Stimulated activated CD4-positive, alpha-beta T cell treated with anti-CD3 and anti-CD28 coated beads, Interleukin-1b, Interleukin-23, amount 100 ng/mL, for 1 hour (primary cell): ENCODE measurements at places on chromosomes 4 and X.

- DNase-seq = no peak
These were observed 169.4 kb upstream of the TEX13C start for GRCh38 chrX:125150231-125150630.

DNA sequence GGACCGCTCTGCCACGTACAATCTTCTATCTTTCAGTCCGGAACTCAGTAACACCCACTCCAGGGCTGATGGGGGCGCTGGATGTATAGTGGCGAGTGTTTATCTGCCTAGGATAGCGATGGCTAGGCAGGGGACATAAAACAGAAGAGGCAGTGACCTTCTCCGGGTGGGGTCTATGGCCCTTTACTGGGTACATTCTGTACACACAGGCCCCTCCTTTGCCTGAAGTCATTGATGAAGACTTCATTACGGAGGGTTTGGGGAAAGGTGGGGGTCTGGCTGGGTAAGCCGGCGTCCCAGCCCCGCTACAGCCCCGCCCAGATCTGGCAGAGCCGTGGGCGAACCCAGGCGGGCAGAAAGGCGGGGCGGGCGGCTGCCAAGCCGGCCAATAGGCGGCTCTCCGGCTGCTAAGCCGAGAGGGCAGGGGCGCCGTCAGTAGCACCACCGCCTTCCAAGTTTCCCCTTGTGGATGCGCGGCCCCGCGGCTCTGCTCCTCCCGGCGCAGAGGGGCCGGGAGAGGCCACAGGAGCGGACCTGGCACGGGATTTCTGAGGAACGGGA lies at the start of gene CHST7:
CHST7 (plus strand) TSS at position 435 of the 561 bp plus-strand sequence. CDS start 167 bp downstream, outside the sequence.
- DNase-seq = no peak

GRCh38 chrX:38156838-38157237 lies 63.8 kb downstream of the SRPX start:
- DNase-seq = no peak

DNA sequence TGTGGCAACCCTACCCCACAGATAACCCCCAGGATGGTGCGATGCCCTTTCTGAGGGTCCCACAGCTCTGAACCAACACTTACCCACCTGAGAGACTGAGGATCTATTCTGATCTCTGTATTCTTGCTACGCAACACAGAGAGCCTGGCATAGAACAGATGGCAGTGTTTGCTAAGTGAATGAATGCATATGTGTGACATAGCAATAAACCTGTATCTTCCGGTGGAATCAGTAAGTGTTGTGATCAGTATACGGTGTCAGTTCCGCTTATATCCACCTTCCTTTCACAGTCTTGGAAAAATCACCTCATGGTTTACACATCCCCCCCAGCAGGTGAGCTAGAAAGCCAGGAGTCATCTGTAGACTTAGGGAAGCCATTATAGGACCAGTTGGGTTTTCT lies 5.9 kb upstream of the HSD17B10 start:
- DNase-seq = no peak

GRCh38 chrX:16838202-16839066 lies 31.7 kb downstream of the RBBP7 start:
- DNase-seq = no peak

GRCh38 chr4:124505211-124505610 lies 207.3 kb downstream of the ANKRD50 start:
- DNase-seq = no peak

DNA sequence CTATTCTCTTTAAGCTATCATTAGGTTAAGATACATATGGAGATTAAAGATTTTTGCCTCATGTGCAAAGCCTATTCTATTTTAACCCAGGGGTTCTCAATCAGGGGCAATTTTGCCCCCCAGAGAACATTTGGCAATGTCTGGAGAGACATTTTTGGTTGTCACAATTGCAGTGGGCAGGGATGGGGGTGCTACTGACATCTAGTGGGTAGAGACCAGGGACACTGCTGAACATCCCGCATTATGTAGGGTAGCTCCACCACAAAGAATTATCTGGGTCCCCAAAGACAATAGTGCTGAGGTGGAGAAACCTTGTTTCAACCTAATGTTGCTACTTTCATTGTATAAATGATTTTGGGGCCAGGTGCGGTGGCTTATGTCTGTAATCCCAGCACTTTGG lies 13.2 kb upstream of the CA5B start:
- DNase-seq = no peak

- DNase-seq = no peak
These were observed 18.1 kb downstream of the SOWAHB start for GRCh38 chr4:76879731-76880364.

DNA sequence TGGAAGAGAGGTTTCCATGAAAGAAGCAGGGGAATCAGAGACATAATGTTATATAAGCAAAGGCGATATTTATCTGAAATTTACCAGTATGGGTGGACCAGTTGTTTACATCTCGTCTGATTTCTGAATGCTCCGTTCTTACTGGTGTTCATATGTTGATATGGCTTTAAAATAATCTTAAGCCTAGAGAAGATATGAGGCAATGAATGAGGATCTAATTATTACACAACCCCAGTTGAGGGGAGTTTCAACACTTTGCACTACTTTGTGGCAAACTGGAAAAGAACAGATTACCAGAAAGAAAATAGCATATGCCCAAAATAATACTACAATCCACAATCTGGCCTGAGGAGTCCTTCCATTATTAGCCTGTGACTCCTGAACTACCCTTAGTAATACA lies 263.3 kb upstream of the MAGEB2 start:
- no peak for DNase-seq

GRCh38 chr4:126328914-126329313 lies 1014.2 kb downstream of the FAT4 start:
- DNase-seq = no peak

DNA sequence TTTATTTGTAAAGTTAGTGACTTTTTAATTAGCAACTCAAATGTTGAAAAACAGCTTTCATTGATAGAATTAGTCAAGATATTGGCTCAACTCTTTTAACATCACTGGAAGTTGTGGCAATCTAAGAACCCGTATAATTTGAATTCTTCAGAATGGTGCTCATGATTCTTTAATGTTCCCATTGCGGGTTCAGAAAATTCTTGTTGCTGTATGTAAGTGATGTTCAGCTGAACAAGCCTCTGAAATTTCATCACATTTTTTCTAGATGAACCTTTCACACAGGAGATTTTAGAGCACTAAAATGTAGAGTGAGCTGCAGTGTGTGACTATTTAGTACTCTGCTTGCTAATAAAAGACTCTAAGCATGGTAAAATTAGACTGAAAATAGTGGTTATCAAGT lies 1317.7 kb downstream of the FSTL5 start:
- DNase-seq = no peak

GRCh38 chrX:123450222-123450621 lies 266.1 kb downstream of the GRIA3 start:
- DNase-seq = no peak

DNA sequence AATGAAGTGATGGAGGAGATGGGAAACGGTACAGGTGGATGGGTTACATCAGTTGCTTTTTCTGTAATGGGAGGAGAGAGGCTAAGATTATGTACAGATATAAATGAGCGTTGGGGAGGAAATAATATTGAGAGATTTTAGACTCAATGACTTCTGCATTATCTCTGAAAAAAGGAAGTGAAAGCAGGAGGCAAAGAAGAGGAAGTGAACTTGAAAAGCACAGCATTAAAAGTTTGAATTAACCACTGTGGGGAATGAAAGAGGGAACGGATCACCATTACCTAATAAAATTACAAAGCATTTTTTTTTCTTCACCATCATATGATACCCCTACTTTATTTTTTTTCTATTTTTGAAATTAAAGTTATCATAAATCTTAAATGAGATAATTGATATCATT lies 1025.5 kb downstream of the RPA4 start:
- DNase-seq = no peak

DNA sequence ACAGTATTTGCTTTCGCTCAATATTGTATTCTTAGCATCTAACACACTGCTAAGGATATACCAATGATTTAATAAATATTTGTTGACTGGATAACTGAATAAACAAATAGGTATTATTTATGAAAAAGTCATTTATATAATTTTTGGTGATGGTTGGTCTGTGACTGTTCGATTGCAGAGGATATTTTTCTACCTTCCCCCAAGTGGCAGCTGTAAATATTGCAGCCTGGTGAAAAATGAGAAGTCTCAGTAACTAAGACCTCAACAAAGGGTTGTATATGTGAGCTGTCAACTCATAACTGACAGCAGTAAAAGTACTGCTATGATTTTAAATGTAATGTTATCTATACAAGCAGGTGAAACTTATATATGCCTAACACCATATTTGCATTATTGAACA lies 36.0 kb downstream of the HTR2C start:
- DNase-seq = no peak

GRCh38 chr4:36740796-36741310 lies 459.4 kb downstream of the DTHD1 start:
- no peak for DNase-seq

DNA sequence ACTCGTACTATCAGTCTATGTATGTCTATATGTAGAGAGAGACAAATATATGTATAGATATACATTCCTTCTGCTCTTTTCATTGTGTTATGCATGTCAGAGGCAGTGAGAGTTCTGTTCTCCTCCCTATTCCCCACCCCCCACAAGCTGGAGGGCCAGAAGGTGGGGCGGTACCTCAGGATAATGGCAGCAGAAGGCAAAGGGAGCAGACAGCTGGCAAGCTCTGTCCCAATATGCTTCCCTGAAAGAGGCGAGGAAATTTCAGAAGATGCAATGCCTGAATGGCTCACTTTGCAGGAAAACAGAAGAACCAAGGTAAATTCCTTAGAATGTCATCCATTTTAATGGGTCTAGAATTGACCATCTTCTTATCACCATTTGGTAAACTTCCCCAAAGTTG lies 114.4 kb downstream of the NAA11 start:
- DNase-seq = no peak

DNA sequence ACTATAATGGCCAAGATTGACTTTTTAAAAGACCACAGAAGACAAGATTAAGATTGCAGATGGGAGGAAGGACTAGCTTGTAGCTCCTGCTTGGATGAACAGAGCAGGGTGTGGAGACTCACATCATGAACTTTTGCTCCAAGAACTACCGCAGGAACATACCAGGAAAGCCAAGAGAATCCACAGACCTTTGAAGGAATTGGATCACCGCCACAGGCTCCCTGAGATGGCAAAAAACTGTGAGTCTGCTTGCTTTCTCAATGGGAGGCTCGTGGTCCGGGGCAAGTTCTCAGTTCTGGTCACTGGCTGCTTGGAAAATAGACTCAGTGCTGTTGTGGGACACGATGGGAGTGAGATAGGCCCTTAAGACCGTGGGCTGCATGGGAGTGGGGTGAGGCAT lies 276.6 kb downstream of the CCSER1 start:
- DNase-seq = no peak

GRCh38 chr4:53800741-53801140 lies 209.5 kb upstream of the LNX1 start:
- no peak for DNase-seq

- no peak for DNase-seq
These were observed 51.4 kb upstream of the HHIP start for GRCh38 chr4:144594471-144594986.

DNA sequence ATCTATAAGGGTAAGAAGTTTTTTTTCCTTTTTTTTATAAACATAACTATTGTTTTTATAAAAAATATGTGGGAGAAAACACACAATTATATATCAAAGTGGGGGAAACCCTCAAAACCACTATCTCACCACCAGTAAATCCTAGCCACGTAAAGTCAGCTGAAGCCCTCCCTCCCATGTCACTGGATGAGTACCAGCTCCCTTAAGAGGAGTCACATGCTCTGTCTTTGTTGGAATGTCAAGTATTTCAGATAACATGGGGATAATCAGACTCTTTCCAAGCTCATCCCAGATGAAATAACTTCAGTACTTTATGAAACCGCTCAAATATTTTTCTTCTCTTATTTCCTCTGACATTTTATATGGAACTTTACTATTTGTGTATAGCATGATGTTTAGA lies 2.4 kb downstream of the MYOZ2 start:
- no peak for DNase-seq

- DNase-seq = no peak
These were observed 202.6 kb downstream of the TMA16 start for GRCh38 chr4:163697121-163697520.

DNA sequence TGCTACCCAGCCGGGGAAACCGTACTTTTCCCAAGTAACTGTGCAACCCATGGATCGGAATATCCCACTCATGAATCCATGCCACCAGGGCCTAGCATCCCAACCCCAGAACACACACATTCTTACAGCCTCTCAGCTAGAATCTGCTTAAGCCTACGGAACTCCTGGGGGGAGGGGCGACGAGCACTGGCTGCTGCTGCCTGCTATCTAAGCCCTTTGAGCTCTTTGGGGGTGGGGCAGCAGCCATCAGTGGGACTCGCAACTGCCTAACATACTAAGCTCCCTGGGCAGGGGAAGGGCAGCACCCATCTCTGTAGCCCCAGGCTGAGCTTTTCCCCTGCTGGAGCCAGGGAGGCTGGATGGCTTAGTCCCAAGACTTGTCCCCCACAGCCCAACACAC lies 28.6 kb downstream of the NUDT10 start:
- DNase-seq = no peak

DNA sequence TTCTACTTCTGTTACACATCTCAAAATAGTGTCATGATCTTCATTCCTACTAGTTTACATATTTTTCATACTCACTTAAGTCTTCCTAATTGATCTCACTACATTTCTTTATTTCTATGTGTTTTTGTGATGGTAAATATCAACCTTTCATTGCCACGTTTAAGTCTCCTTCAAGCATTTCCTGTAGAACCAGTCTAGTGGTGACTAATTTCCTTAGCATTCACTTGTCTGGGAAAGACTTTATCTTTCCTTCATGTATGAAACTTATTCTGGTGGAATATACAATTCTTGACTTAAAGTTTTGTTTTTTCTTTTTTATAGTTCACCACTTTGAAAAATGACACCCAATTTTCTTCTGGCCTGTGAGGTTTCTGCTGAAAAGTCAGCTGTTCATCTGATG lies 181.4 kb upstream of the NEIL3 start:
- DNase-seq = no peak

- peak; percentile 1 for DNase-seq
These were observed 755 bp downstream of the KLHL8 start for GRCh38 chr4:87219632-87220093.

DNA sequence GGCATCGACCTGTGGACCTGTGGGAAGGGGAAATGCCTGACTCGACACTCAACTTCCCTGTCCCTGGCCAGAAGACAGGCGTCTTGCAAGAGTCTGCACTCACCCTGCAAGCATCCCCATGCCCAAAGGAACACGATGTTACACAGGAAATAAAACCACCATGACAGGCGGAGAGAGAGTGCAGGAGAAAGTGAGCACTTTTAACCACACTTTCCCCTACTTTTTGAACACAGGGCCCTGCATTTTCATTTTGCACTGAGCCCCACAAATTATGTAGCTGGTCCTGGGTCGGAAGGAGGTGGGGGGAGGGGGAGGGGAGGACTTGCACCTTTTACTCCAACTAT lies 13.8 kb upstream of the MAN2B2 start:
- DNase-seq = no peak

- peak; percentile 28 for DNase-seq
These were observed at the start of gene PRKX for GRCh38 chrX:3713225-3713936. PRKX (minus strand) TSS chrX:3713649; CDS start chrX:3713253, 396 bp downstream.
